ENCODE measurements at places on chromosomes 11 and 22.

DNA sequence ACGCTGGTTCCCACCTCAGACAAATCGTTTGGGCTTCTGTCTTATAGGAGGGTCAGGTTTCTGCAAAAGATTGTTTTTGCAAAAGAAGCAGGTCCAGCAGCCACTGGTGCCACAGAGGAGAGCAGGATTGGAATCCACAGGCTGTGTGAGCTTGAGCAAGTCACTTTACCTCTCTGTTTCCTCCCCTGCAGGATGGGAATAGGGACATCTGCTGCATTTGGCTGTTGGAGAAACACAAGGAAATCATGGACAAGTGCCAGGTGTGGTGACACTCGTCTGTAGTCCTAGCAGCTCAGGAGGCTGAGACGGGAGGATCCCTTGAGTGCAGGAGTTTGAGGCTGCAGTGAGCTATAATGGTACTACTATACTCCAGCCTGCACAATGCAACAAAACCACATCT, 422.6 kb downstream of the MN1 start:
- DNase-seq, result no peak

DNA sequence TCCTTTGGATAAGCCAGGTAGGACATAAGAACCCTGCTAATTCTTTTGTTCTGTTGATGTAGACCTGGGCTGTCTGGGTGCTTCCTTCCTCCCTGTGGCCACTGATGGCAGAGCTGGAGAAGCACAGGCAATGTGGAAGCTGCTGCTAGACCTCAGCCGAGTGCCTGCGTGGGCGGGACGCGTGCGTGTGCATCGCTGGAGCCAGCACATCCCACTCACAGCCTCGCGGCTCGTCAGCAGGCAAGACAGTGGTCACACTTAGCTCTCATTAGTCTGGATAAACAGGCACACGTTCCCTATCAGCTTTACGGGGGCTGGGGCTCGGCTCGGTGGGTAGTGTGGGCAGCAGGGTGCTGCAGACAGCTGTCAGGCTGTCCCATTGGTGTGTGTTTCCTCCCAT, 155.7 kb downstream of the GRIK4 start:
- DNase-seq, result no peak

DNA sequence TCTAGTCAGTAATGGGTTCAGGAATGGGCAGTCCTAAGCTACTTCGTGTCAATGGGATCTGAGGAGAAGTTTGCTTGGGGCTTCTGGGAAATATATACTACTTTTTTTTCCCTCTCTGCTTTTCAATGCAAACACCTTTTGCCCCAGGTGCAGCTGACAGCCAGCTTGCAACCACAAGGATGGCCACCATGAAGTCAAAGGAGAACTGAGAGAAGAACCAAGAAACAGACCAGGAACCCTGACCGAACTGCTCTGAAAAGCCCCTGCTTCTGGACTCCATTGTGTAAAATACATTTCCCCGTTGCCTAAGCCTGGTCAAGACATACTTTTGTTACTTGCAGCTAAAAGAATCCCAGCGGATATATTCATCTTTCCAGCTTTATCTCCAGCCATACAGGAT, 20.1 kb upstream of the CD44 start:
- DNase-seq, result no peak

DNA sequence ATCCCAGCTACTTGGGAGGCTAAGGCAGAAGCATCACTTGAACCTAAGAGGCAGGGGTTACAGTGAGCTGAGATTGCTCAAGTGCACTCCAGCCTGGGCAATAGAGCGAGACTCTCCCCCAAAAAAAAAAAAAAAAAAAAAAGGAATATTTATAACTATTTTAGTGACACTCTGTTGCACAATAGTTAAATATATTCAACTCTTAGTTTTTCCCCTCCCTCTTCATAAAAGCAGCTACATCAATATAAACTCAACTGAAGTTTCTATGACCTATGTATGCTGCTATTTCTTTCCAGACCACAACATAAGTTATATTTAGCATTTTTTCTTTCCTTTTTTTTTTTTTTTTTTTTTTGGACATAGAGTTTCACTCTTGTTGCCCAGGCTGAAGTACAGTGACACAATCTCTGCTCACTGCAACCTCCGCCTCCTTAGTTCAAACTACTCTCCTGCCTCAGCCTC, 19.2 kb downstream of the CELF1 start:
- no peak for DNase-seq

Data from caudate nucleus (tissue), 63 donors.